ENCODE measurements at places on chromosomes 7 and 10.

DNA sequence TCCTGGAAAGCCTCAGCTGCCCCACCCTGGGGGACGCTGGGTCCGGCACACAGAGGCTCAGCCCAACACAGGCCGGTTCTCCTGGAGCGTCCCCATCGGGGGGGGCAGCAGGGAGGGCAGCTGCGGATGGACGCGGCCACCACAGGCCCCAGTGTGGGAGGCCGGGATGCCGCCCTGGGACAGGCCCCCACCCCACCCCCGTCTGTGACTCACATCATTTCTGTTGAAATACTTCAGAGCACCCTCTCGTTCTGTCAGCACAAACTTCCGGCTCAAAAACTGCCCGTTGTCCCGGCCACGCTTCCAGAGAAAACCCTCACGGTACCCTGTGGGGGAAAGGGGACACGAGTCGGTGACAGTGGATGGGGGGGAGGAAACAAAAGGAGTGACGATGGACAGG is 28.5 kb downstream of the GET4 start:
- DNase-seq: no peak

GRCh38 chr7:55120501-55121198 is 101.8 kb downstream of the EGFR start:
- DNase-seq: no peak

GRCh38 chr10:42991442-42992098 is 85.3 kb upstream of the RET start:
- no peak for DNase-seq

DNA sequence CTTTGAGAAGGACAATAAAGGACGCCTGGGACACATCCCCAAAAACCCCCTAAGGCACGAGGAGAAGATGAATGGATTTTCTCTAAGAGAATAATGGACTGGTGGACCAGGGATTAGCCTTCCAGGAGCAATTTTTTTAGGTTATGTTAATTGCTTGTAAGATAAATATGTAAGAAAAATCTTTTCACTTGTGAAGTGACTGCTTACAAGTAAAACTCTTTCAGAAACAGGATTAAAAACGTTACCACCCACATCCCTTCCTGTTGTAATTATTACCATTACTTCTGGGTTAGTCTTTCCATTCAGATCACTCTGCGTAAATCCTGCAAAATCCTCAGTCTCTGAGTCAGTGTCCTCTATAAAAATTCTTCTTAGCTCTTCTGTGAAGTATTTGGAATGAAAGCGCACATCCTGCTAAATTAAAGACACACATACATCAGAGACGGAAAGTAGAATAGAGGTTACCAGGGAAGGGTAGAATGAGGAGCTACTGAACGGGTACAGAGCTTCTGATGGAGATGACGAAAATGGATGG is 34.3 kb downstream of the CDCA7L start:
- no peak for DNase-seq

- no peak for DNase-seq
These were observed 212.1 kb upstream of the KCND2 start for GRCh38 chr7:120060875-120061274.

- DNase-seq: no peak
These were observed 104.6 kb upstream of the LSM8 start for GRCh38 chr7:118079369-118079768.

DNA sequence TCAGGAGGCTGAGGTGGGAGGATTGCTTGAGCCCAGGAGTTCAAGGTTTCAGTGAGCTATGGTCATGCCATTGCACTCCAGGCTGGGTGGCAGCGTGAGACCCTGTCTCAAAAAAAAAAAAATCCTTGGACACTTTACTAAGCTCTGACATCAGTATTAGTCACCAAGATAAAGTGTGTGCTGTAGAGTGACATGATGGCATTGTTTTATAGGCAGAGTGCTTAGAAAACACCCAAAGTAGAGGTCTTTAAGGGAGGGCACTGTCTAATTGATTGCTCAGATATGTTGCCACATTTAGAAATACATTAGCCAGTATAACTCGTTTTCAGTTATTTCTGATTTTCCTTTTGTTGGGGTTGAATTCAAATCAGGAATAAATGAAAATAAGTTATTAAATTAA is 235.9 kb downstream of the REEP3 start:
- no peak for DNase-seq

DNA sequence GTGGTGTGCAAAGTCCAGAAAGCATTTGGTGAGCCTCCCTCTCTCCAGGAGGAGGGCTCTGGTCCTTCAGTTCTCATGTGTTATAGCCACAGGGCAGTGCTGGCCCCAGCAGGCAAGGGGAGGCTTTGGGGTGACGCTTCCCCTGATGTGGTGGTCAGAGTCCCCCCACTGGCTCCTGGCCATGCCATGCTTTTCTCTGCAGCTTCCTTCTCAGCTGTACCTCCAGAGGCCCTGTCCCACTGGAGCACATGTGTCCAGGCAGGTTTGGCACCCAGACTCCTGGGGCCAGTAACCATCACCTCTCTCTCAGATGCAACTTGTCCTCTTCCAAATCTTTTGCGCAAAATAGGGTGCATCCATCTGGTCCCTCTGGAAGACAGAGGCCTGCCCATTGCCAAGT is 233.0 kb upstream of the ZNF32 start:
- no peak for DNase-seq

- DNase-seq: no peak
These were observed 1.2 kb downstream of the BTRC start for GRCh38 chr10:101355072-101355706.

DNA sequence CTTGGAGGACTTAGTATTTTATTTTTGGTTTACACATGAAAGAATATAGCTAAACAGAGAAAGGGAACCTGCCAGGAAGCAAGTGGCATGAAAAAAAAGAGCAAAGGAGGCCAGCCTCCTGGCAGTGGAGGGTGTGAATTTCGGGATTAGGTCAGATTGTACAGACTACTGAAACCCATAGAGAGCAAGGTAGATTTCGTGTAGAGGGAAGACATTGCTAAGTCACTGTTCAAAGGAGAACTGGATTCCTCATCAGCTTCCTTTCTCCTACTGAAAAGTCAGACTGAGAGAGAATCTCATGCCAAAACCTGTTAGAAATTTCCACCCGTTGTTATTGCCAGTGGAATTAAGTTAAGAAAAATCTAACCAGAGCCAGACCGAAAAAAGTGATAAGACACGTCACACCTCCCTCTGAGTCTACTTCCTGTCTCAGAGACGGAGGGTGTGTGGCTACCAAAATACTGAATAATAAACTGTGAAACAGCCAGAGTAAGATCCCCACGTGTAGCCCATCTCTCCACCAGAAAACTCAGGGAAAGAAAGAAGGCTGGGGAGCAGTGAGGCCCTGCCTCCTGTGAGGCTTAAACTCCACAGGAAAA is 118.8 kb downstream of the SKIDA1 start:
- no peak for DNase-seq

DNA sequence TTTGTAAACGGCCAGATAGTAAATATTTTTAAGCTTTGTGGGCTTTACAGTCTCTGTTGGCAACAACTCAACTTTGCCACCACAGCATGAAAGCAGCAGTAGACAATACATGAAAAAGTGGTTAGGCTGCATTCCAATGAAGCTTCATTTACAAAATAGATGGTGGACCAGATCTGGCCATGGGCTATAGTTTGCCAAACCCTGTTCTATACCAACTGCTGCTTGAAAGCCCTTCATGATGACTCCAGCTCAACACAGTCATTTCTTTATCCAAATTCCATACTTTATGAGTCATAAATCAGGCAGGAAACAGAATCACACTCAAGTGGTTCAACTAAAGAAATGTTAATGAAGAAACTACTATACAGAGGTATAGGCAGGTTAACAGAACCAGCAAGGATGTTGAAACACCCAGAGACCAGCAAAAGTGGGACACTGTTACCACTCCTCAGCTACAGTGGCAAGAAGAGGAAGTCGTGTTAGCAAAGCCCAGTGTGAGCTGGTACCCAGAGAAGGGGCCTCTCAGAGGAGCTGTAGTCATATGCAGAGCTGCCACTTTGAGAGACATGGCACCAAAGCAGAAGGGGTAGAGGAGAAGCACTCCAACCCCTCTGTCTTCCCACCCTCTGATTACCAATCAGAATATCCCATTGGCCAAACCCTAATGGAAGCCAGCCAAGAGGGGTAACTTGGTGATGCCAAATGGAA is 72.5 kb downstream of the PRLHR start:
- no peak for DNase-seq

DNA sequence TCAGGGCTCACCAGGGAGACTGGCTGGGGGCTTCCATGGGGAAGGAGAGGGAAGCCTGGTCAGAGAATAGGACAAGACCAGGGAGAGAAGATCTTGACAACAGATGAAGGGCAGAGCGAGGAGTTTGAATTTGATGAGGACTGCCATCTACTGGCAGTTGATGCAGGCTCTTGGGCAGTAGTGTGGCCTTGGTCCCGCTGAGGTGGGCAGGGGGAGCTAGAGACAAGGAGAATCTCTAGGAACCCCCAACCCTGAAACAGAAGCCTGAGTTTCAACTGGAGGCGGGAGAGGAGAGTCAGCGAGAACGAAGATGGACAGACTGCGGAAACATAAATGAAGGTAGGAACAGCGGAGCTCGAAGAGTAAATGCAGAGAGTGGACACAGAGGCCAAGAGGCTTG is 81.0 kb downstream of the PPP1R3C start:
- DNase-seq: peak; percentile 7

GRCh38 chr7:31488562-31489203 is 25.2 kb upstream of the ITPRID1 start:
- peak; percentile 1 for DNase-seq

GRCh38 chr7:2758673-2759616 is 70.9 kb downstream of the AMZ1 start:
- no peak for DNase-seq

DNA sequence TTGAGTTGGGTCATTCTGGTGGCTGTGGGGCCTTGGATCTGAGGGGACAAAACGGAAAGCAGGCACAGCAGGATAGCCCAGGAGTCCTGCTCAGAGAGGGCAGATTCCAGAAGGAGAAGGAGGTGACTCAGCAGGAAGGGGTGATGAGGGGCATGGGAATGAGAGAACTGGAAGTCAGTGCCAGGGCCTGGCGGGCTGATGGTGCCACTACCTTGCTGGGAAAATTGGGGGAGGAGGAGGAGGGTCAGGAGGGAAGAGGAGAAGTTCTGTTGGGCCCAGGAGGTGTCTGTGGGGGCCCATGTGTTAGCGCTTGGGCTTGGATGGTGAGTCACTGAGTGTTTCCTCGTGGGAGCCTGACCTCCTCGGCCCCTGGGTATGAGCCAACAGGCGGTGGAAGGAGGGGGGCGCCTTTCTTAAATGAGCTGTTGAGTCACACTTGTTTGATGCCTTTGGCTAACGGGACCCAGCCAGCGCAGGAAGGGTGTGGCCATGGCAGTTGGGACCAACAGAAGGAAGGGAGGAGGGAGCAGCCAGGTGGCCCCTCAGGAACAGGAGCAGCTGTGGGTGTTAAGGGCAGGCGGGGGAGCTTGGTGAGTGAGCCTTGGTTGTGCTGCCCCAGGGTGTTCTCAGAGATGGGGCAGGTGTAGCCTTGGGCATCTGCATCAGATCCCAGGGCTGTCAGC is 130.0 kb upstream of the BTBD16 start:
- no peak for DNase-seq

- DNase-seq: no peak
These were observed 15.3 kb upstream of the RSU1 start for GRCh38 chr10:16832351-16833080.

- no peak for DNase-seq
These were observed 142.5 kb downstream of the ACTR3B start for GRCh38 chr7:152902054-152902453.

DNA sequence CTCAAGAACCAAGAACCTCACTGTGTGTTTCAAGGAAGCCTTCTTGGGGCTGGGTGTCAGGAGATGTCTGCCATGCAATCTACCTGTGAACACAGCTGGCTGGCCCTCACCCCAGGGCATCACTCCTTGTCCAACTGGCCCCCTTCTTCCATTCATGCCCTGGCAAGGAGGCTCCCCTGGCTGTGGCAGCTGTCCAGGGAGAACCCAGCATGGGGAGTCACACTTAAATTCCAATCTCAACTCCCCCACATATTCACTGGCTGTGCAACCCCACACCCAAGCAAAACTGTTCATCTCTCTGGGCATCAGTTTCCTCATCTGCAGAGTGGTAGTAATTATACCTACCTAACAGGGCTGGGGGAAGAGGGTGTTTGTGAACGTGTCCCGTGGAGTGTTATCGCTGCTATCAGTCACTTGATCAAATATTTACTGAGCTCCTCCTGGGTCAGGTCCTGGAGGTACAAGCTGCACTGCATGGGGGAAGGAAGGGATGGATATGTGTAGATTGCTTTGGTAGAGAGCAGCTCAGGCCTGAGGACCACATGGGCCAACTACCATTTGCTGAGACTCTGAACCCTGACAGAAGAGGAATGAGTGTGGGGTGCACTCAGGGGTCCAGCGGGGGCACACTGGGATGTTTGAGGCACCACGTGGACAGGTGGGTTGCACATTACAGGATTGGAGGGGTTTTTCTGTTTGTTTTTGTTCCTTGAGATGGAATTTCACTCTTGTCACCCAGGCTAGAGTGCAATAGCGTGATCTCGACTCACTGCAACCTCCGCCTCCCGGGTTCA is 2.1 kb upstream of the GPRIN2 start:
- DNase-seq: no peak

DNA sequence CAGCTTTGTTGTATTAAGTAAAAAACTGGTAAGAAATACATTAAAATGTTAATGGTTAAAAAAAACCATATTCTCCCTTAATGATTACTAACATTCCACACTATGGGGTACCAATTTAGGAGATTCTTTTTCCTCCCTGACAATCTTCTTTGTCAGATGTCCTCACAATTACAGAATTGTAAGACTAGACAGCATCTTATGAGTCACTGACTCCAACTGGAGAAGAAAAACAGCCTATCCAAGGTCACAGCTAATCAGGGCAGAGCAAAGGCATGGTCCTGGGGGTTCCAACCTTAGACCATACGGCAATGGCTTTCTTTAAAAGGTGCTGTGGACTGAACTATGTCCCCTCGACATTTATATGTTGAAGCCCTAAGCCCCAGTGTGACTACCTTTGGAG is 127.6 kb downstream of the DLG5 start:
- no peak for DNase-seq

DNA sequence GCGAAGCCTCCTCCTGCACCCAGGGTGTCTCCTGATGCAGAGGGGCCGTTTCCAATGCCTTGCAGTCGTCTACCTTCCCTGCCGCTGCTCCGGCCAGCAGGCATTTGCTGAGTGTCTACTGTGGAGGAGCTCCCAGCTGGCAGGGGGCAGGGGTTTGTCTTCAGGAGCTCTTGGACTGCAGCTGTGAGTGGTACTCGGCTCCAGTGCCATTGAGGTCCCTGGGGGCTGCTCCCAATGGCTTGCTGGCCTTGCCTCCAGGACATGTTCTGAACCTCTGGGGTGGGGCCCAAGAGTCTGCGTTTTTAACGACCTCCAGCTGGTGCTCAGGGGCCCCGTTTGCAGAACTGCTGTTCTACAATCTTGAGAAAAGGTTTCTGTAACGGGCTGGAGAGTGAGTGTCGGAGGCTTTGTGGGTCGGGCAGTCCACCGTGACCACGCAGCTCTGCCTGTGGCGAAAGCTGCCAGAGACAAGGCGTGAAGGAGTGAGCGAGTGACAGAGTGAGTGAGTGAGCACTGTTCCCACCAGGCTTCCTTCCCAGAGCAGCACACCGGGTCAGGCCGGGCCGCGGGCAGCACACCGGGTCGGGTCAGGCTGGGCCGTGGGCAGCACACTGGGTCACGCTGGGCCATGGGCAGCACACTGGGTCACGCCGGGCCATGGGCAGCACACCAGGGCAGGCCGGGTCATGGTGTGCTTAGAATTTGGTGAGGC is 520.2 kb downstream of the PTPRN2 start:
- no peak for DNase-seq
